ENCODE measurements at places on chromosomes 1 and 21.

- DNase-seq, result no peak
Observed at GRCh38 chr1:3685222-3685621, 32.9 kb downstream of the TP73 start.

DNA sequence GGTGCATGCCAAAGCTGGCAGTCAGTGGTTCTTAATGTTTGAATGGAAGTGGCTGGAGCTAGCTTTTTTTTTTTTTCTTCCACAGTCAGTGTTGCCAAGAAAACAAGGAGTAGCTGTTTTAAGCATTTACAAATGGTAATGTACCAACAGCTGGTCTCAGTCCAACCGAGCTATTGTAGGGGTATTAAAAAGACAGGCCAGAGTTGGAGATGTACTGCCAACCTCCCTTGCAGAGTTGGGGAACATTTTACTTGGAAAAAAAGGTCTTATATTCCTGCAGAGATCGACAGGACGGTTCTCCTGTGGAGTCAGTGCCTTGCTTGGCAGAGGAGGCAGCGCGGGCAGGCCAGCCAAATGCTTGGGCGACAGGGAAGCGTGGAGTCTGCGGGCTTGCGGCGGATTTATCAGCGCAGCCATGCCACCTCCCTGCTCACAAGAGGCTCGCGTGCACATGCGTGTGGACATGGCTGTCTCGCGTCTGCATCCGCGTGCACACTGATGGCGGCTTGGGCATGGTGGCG is 338.1 kb downstream of the RPS6KC1 start:
- DNase-seq, result no peak

DNA sequence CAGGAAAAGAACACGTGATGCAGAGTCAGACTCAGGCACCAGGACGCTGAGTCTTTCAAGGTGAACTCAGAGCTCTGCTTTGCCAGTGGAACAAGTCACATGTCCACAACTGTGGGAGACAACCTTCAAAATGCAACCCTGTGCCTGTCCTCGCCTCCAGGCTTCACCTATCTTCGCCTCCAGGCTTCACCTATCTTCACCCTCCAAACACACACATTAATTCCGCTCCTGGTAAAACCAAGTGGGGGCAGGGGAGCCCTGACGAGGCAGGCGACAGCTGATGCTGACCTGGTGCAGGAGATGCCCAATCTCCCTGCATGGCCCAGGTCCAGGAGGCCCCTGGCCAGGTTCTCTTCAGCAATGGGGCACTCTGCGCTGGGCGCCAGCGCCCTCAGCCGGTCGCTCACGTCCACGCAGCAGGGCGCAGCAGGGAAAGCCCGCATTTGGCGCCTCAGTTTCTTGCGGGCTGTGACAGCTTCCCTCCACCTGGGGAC is 28.0 kb upstream of the LSS start:
- no peak for DNase-seq

GRCh38 chr1:157090196-157090647 is 9.4 kb downstream of the ETV3L start:
- peak; percentile 67 for DNase-seq

GRCh38 chr21:41425588-41425953 is 468 bp upstream of the MX1 start:
- DNase-seq, result no peak

DNA sequence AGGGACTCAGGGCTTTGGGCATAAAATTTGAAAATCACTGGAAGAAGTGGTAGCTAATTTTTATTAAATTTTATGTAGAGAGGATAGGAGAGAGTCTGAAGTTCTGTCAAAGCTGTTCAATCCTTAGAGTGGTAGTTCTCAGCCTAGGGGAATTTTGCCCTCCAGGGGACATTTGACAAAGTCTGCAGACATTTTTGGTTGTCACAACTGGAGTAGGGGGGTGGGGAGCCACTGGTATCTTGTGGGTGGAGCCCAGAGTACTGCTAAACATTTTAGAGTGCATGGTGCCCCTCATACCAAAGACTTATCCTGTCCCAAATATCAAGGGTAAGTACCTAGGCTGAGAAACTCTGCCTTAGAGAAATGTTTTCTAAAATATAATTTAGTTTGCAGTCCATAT is 30.2 kb downstream of the RASAL2 start:
- DNase-seq, result no peak

DNA sequence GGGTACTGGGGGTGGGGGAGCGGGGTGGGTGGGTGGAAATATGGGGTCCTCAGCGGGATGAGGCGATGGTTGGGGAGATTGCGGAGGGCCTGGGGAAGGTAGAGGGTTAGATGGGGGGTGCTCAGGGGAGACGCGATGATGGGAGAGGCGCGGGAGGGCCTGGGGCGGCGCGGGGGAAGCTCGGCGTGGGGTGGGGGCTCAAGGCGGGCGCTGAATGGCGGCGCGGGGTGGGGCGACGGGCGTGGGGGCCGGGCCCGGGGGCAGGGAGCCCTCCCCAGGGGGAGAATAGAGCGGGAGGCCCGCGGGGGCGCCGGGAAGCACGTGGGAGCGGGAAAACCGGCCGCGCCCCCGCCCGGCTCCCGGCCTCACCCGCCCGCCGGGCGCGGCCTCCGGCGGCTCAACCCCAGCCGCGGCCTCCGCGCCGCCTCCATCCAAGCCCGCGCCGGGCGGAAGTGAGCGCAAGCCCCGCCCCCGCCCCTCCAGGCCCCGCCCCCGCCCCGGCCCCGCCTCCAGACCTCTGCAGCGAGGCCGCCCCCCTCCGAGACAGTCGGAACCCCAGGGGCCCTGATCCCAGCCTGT is at the start of gene FAAP20:
TSS of gene FAAP20 (minus strand) at position 454 of the 579 bp plus-strand sequence. CDS start at position 431, 23 bp downstream.
- DNase-seq, result no peak

- DNase-seq, result no peak
Observed at GRCh38 chr1:44323947-44324346, 31.1 kb downstream of the ERI3 start.
